Lung microvascular endothelial cell (primary cell): ENCODE measurements at places on chromosomes 11 and 22. TPM values are rescaled to one million over a fixed set of nuclear protein-coding genes. Genes with fewer than 3 reads are reported as not detected.

Gene NLRP6
- total RNA-seq = not detected in 2 replicates

Gene SMIM35
- total RNA-seq = not detected in 2 replicates

Gene SLC22A25
- total RNA-seq = not detected in 2 replicates

DNA sequence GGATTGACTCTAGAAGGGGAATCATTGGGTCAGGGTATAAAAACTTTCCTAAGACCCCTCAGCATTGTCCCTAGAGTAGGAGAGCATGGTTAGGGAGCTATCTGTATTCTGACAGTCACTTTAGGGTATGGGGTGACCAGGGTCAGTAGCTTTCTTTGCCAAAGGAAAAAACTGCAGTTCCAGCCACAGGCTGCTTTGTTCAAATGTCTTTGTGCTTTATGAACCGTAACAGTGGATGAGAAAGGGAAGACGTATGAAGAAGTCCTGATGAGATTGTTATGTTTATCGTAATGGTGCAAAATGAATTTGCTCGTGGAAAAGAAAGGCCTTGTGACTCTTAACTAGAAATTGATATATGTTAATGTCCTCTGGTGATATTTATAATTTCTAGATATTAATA, 30.0 kb downstream of the CYB5R2 start:
- DNase-seq = no peak

DNA sequence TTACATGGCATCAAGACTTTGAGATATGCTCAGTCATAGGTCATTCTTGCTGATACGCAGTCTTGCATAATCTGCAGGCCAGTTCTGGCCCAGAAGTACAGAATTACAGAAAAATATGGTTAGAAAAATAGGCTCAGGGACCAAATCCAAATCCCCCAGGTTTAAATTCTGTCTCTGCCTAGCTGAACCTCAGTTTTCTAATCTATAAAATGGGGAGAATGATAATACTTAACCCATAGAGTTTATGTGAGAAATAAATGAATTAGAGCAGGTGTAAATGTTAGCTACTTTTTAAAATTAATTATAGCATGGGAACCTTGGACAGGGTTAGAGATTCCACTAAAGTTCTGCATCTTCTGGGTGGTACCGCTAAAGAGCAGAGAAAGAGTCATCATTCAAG, 52.3 kb upstream of the FAM181B start:
- DNase-seq = no peak

GRCh38 chr11:19868871-19869270, 156.2 kb downstream of the NAV2 start:
- DNase-seq = no peak

GRCh38 chr11:114257621-114258558, 38.3 kb upstream of the NNMT start:
- peak; percentile 62 for DNase-seq

Gene PRG3
- not detected in 2 replicates for total RNA-seq

- DNase-seq = no peak
Observed at GRCh38 chr11:69413993-69414392, 67.5 kb upstream of the LINC01488 start.

GRCh38 chr11:69699213-69699612, 4.6 kb downstream of the FGF19 start:
- no peak for DNase-seq

Gene OR8A1
- under 0.01 TPM in 1 of 2 replicates, not detected in the other for total RNA-seq

GRCh38 chr11:65654375-65655349, 8.1 kb downstream of the RELA start:
- no peak for DNase-seq

Gene GDPD4
- not detected in 2 replicates for total RNA-seq

GRCh38 chr11:66315921-66316811, 678 bp downstream of the CD248 start:
- DNase-seq = no peak

Gene POU2AF3
- total RNA-seq = not detected in 2 replicates

Gene E2F8
- 0.20 and 0.44 TPM in 2 replicates for total RNA-seq

- DNase-seq = no peak
Observed at GRCh38 chr11:124441519-124441918, 4.0 kb downstream of the OR8B8 start.

DNA sequence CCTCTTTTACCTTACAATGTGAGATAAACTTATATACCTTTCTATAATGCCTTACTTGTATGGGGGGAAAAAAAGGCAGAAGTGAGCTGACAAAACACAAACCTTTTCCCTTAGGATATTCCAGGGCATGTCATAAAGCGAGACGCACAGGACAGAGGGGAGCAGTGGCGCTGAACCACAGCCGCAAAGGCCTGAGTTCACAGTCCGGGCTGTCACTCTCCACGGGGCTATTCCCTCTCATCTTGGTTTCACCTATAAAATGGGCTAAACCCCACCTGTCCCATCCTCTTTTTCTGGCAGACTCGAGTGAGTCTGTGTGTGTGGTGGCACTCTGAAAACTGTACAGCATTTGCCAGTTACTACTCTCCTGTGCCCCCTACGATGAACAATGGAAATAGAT, 14.4 kb upstream of the FXYD2 start:
- DNase-seq = no peak

DNA sequence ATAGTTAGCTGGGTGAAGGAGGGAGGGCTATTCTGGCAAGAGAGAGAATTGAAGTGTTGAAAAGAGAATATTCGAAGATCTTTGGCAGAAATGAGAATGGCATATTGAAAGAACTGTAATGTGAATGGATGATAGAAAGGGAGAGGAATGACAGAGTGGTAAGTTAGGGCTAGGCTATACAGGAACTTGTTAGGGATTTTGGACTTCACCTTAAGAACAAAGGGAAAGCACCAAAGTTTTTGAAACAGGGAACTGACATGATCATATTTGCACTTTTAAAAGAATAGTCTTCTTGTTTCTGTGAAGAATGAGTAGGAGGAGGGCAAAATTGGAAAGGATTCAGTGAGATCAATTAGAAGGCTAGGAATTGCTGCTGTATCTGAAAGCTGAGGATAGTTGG, 119.3 kb downstream of the METTL15 start:
- no peak for DNase-seq

DNA sequence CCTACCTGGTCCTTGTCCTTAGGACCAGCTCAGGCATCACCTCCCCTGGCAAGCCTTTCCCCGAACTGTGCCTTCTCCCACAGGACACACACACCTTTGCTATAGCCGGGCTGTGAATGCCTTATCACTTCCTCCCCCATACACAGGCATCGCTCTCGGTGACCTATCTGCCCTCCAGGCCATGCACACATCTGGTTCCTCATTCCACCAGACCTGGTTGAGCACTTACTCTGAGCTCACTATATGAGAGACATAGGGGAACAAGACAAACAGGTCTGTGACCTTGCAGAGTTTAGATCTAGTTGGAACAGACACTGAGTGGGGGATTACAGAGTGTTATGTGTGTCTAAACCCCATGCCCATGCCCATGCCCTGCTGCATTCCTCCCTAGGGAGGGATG, 3.1 kb upstream of the BCR start:
- DNase-seq = no peak

DNA sequence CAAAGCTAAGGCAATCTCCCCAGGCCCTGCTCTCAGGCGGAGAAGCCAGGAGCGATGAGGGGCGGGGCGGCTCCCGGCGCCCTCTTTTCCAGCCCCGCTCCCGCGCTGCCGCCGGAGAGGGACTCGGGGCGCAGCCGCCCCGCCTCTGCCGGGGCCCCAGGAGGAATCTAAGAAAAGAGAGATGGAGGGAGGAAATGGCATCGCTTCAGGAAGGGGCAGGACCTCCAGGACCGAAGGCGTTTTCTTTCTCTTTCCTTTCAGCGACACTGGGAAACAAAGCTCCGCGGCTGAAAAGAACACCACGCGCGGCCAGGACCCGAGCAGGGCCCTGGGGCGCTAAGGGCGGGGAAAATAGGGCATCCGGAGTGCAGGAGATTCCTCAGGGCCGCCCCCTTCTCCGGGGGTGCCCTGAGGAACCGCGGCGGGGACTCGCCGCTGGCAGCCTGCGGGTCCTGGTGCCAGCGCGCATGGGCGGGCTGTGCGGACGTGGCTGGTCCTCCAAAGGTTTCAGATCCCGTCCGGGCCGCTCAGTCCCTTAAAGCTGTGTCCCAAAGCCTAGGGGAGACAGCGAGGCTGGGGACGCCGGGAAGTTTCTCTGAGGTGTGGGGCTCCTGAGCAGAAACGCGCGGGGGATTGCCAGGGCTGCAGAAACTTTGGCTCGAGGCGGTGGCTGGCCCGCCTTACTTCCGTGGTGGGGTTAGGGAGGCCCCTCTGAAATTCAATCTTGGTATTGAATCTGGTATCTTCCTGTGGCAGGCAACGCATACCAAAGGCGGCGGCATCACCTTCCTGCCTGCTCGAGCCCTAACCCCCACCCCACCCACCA, 2.8 kb upstream of the BSX start:
- DNase-seq = no peak

GRCh38 chr11:60130496-60130895, 42.0 kb downstream of the MS4A2 start:
- peak; percentile 76 for DNase-seq

- no peak for DNase-seq
Observed at GRCh38 chr11:114918286-114918685, 240.0 kb downstream of the NXPE2 start.

Gene FOSL1
- total RNA-seq = 0.99 and 3.1 TPM in 2 replicates

- DNase-seq = no peak
Observed at GRCh38 chr11:45102361-45102809, 44.1 kb upstream of the PRDM11 start.

DNA sequence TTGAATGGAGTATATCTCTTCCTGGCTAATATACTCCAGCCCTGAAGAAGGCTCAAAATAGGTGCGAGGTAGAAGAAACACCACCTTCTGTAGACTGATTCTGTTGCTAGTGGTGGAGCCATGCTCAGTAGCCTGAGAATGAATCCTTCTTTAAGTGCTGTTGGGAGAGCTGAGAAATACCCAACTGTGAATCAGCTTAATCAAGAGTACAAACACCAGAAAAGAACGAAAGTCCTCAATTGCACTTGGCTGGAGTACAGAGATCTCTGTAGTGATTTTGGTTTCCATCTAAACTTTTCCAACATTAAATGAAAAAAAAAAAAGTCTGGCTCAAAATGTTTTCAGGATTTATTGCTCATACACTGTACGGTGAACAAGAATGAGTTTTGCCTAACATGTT, 619.1 kb downstream of the METTL15 start:
- peak; percentile 24 for DNase-seq

DNA sequence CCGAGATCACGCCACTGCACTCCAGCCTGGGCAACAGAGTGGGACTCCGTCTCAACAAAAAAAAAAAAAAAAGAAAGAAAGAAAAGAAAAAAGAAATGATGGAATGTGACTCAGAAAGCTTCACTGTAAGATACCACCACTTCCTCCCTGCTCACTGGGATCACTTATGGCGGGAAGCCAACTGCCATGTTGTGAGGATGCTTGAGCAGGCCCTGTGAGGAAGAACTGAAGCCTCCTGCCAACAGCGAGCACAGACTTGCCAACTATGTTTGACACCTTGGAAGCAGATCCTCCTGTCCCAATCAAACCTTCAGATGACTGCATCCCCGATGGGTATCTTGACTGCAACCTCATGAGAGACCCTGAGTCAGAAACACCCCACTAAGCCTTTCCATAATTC, 8.3 kb downstream of the SEC14L6 start:
- DNase-seq = no peak

DNA sequence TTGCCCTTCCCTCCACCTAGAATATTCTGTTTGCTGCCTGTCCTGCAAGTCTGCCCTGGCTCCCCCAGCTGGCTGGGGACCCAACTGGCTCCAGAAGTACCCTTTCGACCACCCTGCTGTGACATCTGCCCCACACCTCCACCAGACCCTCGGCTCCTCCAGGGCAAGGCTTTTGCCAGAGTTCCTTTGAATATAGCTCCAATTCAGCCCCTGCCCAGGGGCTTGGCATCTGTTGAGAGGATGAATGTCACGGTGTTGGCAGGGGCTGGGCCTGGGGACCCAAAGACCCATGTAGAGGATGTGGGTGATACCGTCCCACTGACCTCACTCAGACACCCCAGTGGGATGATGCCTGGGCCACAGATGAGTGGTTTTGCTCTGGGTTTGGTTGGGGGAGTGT, 4.0 kb downstream of the NLRP6 start:
- no peak for DNase-seq

DNA sequence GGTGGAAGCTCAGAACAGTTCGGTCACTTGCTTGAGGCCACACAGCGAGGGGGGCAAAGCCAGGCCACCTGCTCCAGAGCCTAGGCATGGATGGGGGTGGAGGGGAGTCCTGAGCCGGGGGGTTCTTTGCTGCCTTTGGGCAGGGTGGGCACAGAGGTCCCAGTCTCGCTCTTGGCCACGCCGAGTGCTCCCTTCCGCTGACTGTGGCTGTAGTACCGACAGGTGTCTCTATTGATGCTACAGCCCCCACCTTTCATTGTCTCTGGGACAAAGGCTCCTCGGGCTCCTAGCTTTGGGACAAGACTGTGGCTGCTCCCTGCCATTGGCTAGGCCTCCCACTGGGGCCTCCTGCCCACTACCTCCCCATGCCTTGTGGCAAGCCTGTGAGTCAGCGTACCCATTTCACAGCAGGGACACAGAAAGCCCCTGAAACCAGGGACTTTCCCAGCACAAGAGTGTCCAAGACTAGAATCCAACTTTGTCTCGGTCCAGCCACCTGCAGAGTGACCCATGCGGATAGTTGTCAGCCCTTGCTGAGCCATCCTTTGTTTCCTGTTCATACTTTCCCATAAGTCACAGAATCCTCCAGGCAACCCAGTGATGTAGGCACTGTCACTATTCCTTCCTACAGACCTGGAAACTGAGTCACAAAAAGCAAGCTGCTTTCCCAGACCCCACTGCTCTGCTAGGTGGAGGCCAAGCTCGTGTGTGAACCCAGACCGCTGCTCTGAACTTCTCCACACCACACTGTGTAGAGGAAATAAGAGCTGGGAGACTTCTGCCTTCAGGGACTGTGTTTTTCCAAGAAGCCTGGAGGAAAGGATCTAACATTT, 17.2 kb downstream of the MYEOV start:
- DNase-seq = peak; percentile 61

Gene RFPL2
- not detected in 2 replicates for total RNA-seq

GRCh38 chr11:20192151-20192550, 31.9 kb upstream of the DBX1 start:
- DNase-seq = no peak

DNA sequence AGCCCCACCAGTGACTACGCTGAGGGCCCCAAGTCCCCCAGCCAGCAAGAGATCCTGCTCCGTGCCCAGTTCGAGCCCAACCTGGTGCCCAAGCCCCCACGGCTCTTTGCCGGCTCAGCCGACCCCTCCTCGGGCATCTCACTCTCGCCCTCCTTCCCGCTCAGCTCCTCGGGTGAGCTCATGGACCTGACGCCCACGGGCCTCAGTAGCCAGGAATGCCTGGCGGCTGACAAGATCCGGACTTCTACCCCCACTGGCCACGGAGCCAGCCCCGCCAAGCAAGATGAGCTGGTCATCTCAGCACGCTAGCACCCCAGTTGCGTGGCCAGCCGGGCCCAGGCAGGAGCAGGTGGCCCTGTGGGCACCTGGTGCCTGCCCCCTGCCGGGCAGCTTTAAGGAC, 8.3 kb upstream of the MYRF start:
- DNase-seq = no peak

Gene RAD9A
- total RNA-seq = 3.0 and 3.5 TPM in 2 replicates

DNA sequence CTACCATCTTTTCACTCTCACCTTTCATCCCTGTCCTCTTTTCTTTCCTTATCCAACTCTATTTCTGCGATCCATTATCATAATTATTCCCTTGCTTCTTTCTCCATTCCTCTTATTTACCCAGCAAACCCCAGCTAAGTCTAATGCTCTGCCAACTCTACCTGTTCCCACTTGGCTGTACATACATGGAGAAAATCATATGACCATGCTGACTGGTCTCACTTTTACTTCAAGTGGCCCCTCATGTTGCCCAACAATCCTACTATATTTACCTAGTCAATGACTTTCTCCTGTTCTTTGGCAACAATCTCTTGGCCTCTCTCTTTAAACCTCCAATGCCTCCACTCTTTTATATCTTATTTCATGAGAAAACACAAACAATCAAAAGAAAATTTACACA, 94.1 kb downstream of the USP35 start:
- no peak for DNase-seq

Gene TMEM86A
- 2.4 and 6.3 TPM in 2 replicates for total RNA-seq

Gene MMP20
- not detected in 2 replicates for total RNA-seq

Gene HSPB2
- total RNA-seq = not detected in 2 replicates
